ENCODE measurements at places on chromosomes 12 and 14.

- no peak for DNase-seq
Measured at GRCh38 chr12:5165296-5165970, 121.8 kb downstream of the KCNA5 start.

DNA sequence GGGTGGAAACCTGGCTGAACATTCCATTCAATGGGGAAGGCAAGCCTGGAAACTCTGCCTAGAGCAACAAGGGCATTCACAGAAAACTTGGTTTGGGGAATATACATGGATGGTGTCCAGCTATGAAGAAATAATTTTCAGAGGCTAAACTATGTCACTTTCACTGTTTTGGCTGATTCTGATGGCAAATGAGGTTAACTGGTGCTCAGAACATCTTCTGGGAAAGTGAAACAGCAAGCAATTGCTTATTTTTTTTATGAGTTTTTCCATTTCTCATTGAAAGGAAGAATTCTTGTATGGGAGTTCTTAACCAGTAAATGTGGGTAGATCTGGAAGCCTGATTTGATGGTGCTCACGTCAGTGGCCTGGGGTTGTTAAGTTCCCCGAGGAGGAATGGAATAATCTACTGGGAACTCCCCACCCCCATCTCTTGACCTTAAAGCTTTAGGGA lies 132.8 kb upstream of the BTG1 start:
- DNase-seq = no peak

DNA sequence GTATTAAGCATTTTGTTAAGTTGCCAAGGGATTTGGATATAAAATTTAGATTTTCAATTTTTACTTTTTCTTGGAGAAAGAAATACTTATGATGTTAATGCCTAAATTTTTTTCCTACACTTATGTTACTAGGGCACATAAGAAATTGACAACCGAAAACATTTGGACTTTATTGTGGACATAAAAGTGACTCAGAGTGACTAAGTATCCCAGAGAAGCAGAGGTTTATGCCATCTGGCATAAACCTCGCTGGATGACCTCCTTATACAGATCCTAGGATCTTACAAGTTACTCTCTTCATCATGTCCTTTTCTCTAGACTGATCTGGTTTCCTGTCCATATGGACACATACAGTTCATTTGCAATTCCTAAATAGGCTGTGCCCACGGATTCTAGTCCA lies 89.8 kb downstream of the RERG start:
- no peak for DNase-seq

GRCh38 chr14:69008421-69008884 lies 29.4 kb upstream of the ACTN1 start:
- DNase-seq = no peak

DNA sequence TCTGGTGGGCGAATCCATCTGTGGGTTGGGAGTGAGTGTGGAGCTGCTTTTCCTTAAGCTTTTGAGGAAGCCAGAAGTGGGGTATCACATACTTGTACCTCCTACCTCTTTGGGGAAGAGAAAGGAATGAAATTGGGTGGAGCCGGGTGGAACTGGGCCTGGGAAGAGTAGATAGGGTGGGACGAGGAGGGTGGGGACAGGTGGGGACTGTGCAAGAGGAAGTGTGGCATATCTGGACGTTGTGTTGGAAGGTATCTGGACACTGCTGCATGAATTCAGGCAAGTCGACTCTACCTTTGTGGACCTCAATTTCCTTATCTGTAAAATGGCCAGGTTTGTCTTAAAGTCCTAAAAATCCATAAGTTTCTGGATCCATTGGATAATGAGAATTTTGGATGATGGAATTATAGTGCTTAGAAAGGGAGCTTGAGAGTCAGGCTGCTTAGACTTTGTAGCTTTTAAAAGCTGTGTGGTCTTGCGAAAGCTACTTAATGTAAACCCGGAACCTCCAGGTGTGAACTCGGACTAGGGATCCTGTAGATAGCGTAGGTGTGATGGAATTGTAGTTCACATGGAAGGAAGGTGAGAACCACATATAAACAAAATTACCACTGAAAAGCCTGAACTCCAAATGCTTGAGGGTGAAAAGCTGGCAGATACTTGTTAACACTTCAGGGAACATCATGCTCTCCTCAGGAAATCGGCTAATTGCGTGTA lies 2.1 kb downstream of the VRTN start:
- DNase-seq = no peak

GRCh38 chr14:84826294-84826693 lies 703.6 kb upstream of the FLRT2 start:
- DNase-seq = no peak

GRCh38 chr12:72622556-72622955 lies 350.4 kb downstream of the TRHDE start:
- DNase-seq = no peak

DNA sequence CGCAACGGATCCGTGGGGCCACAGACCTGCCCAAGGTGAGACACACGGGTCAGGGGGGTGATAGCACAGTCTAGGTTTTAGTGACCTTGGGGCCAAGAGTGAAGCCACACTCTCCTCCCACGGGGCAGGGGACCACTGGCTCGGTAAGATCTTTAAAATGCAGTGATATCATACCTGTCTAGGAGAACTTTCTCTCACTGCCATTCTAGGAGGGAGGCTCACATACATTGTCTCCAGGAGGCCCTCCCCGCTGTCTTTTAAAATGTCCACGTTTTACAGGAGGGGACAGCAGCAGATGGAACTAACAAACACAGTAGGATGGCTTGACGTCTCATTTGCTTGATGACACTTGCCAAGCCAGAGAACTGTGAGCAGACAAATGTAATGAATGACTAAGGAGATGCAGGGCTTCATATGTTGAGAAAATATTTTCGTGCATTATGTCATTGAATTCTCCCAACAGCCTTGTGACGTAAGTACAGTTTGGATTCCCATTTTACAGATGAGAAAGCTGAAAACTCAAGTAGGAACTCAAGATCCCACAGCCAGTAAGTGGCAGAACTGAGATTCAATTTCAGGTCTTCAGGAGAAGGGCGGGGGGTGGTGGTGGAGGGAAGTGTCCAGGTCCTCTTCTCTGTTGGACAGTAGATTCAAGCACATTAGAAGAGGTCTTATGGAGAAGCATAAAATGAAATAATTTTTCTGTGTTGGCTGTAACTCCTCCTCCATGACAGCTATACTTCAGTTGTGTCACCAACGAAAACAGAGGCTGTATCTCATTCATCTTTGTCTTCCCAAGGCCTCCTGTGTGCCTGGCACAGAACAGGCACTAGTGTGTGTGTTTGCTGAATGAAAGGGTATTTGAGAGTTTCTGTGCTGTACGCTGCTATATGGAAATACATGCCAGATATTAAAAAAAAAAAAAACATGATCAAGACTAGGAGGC lies 2.1 kb downstream of the VASH1 start:
- DNase-seq = no peak

DNA sequence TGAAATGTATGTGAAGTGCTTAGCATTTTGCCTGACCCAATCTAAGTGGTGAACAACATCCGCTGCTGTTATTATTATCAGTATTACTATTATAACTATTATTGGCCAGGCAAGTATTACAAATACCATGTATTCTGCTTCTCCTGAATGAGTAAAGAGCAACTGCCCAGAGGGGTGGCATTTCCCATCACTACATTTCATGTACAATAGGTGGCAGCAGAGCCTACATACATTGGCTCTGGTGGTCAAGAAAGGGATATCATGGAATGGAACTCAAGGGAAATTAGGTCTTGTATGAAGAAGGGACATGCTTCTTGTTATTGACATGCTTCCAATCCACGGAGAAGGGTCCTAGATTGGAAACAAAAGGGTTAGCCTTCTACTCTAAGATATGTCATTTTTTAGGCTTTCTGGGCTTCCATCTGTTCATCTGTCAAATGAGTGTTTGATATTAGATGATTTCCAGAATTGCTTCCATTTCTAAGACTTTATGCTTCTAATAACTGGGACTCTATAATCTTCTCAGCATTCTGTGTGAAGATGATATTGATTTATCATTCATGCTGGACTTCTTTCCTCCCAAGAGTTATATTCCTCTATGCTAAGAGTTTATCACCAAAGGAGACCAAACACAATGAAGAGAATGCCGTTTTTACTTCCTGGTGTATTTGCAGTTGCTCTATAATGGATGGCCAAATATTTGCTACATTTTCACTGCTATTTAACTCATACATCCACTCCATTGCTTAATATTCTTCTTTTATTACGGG lies 239.1 kb downstream of the SSPN start:
- DNase-seq = peak; percentile 62

DNA sequence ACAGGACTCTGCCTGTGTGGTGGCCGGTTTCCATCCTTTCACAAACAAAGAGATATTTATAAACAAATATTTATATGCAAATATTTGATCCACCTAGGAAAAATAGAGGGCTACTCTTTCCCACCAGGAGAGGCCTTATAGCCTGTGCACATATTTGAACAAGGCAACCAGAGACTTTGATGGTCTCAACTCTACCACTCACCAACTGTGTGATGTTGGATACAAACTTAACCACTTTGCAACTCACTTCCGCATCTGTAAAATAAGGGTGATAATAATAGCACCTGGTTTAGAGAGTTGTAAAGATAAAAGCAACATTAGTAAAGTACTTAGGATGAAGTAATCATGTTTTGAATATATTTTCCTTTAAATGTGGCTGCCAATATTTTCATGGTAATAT lies 1.5 kb upstream of the CLEC12A start:
- DNase-seq = no peak

DNA sequence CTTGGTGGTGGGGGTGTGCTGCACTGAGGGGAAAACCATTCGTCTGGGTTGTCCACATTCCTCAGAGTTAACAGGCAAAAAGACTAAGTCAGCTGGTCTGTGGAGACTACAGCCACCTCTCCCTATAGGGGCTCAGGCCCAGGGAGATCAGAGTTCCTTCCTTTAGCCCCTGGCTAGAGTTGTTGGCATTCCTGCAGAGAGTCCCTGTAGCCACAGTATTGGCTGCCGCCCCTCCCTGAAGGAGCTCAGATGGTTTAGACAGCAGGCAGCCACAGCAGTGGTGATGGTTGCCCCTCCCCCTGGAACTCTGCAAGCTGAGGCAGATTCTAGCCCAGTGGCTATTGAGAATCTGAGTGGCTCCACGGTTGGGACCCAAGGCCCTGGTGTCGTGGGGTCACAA lies 1072.5 kb upstream of the ATXN7L3B start:
- no peak for DNase-seq

- DNase-seq = no peak
Measured at GRCh38 chr12:32889011-32889760, 7.4 kb downstream of the PKP2 start.

GRCh38 chr12:132279184-132279889 lies 50.1 kb downstream of the GALNT9 start:
- DNase-seq = no peak

- DNase-seq = no peak
Measured at GRCh38 chr12:74043343-74043742, 494.3 kb upstream of the ATXN7L3B start.

GRCh38 chr12:48852734-48853688 lies 1.0 kb upstream of the DDX23 start:
- DNase-seq = peak; percentile 88

GRCh38 chr12:82019533-82019932 lies 260.4 kb upstream of the PPFIA2 start:
- DNase-seq = no peak

- no peak for DNase-seq
Measured at GRCh38 chr14:48725051-48725734, 861.0 kb downstream of the RPS29 start.

DNA sequence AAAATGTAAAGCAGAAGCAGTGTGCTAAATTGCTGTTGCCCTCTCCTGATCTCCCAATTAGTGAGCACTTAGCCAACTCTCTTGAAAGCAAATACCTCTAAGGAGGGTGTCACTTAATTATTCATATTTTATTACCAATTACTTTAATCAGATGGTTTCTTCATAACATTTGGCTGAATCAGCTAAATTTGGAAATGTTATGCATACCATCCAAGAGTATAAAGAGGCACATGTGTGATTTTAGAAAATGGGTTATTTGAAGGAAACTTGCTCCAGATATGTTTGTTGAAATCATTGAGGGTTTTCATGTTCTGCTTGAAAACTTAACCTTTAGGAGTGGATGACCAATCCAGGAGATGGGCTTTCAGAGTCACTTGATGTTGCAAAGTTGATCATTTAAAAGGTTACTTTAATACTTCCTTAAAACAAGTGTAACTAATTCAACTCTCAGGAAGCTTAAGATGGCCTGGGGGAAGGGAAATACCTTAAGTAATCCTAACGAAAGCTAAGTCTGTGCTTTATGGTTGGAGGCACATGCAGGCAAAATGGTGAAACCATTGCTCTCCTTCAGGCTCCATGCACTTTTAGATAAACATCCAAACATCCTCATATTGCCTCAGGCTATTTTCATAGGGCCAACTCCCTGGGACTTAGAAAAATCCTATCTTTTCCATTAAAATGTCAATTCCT lies 434.5 kb downstream of the MDGA2 start:
- DNase-seq = no peak

- DNase-seq = no peak
Measured at GRCh38 chr12:62720025-62720424, 214.9 kb downstream of the PPM1H start.

DNA sequence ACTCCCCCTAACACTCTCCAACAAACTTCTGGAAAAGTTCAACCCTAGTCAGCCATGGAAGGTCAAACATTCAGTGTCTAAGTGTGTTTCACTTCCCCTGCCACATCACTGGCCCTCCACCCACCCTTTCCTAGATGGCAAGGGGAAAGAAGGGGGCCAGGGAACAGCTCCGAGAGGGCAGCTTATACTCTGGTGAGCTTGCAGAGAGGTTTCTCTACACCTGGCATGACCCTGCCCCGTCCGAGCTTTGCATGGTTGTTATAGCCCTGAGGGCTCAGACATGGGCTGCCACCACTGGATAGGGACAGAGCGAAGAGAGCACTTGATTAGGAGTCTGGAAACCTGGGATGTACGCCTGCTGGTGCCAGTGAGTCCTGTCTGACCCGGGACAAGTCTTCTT lies 4.0 kb downstream of the ACVRL1 start:
- DNase-seq = no peak

DNA sequence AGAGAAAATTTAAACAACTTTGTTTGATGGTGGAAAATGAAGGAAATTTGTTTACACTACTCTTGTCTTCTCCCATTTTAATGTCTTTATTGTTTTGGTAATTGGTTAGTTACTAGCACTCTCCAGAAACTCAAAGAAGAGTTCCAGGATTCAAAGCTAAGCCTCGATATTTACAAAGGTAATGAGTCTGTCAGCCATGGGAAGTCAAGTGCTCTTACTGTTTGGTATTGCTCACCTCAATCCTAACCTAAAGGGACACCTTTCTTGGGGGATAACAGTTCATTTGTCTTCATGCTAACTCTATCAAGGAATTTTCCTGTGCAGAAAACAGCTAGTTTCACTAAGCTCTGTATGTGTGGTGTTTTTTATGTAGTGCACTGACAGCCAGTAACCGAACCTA lies 222.9 kb upstream of the LMO3 start:
- DNase-seq = no peak

- no peak for DNase-seq
Measured at GRCh38 chr12:99234702-99235101, 412.9 kb upstream of the GARIN6 start.

GRCh38 chr12:115650026-115650425 lies 627.5 kb downstream of the MED13L start:
- no peak for DNase-seq

- no peak for DNase-seq
Measured at GRCh38 chr14:77037938-77038568, 9.5 kb upstream of the IRF2BPL start.

GRCh38 chr14:104794631-104794992 lies 936 bp downstream of the AKT1 start:
- no peak for DNase-seq

Data from NCI-H2081 (cell line).